GM12878 (cell line): ENCODE measurements at places on chromosomes 4 and X. TPM values are rescaled to one million over a fixed set of nuclear protein-coding genes. Genes with fewer than 3 reads are reported as not detected.

The GPR119 gene
- not detected in 2 replicates for total RNA-seq

- no peak for DNase-seq
Observed at GRCh38 chr4:169815606-169816005, 57.9 kb upstream of the HPF1 start.

- no peak for DNase-seq
Observed at GRCh38 chr4:14323191-14323590, 679.1 kb upstream of the CPEB2 start.

DNA sequence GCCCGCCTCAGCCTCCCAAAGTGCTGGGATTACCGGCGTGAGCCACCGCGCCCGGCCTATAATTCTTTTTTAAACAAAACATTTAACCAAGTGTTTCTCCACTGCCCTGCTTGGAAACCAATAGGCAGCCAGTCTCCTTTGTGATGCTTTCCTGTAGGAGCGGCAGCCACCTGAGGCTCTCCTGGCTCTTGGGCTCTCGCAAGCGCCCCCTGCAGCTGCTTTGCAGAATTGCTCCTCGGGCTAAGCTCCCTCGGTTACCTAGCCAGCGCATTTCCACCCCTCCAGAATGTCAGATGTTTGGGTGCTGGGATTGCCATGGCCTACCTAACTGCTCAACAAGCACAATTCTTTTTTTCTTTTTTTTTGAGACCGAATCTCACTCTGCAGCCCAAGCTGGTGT is 7.7 kb downstream of the S100P start:
- no peak for DNase-seq

DNA sequence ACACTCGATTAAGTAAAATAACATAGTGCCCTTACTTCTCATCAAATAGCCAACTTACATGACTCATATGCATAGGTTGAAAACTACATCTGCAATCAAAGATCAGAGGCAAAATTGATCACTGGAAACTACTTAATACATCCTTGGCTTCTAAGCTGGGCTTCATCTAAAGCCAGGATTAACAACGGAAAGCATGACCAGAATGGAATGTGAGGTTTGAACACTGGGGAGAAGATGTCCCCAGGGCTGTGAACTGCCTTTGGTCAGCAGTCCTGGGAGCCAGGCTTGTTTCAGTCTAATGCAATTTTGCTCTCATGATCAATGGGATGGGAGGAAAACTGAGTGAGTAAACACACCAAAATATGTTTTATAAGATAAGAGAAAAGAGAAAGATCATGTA is 192.5 kb upstream of the TTC29 start:
- DNase-seq = no peak

GRCh38 chr4:1869530-1870327 is 1.5 kb upstream of the NSD2 start:
- no peak for DNase-seq

The BMX gene
- total RNA-seq = not detected in 2 replicates

The MAGED4 gene
- not detected in 2 replicates for total RNA-seq

The TREX2 gene
- 0.80 and 1.1 TPM in 2 replicates for total RNA-seq

GRCh38 chr4:77010841-77011354 is 61.3 kb downstream of the SEPTIN11 start:
- no peak for DNase-seq

GRCh38 chr4:14749910-14750309 is 252.4 kb upstream of the CPEB2 start:
- no peak for DNase-seq

- DNase-seq = peak; percentile 79
Observed at GRCh38 chr4:37891260-37892159, 626 bp downstream of the TBC1D1 start.

DNA sequence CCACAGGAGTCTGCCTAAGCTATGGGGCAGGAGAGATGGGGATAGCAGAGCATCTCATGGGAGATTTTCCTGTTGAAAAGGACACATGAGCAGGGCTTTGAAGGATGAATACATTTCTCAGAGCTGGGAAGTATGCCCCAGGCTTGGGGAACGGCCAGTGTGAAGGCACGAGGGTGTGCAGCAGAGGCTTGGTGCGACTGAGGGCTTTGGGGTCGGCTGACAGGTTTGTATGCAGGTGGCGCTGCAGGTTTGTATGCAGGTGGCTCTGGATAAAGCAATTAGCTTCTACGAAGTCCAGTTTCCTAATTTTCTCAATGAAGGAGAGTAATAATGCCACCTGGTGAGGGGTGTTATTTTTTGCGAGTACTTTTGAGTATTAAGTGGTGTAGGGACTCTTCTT is 6.8 kb upstream of the KIAA0232 start:
- no peak for DNase-seq

- DNase-seq = no peak
Observed at GRCh38 chr4:157170321-157170720, 50.2 kb upstream of the GRIA2 start.

DNA sequence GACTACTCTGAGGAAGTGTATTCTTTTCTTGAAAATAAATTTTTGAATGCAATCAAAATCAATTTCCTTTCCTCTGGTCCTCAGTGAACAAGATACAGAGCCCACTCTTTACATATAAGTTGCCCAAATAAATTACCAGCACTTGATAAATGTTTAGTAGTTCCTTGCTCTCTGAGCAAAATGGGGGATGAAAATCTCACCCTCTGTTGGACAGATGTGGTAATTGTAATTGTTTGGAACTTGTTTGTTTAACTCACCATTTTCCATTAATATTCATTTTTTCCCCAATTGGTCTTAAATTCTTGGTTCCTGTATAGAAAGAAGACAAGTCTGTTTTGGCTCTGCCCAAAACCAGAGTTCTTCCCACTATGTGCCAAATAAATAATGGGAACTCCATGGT is 146.3 kb downstream of the LDB2 start:
- DNase-seq = no peak

- no peak for DNase-seq
Observed at GRCh38 chrX:1305411-1305810, 31.2 kb upstream of the IL3RA start.

DNA sequence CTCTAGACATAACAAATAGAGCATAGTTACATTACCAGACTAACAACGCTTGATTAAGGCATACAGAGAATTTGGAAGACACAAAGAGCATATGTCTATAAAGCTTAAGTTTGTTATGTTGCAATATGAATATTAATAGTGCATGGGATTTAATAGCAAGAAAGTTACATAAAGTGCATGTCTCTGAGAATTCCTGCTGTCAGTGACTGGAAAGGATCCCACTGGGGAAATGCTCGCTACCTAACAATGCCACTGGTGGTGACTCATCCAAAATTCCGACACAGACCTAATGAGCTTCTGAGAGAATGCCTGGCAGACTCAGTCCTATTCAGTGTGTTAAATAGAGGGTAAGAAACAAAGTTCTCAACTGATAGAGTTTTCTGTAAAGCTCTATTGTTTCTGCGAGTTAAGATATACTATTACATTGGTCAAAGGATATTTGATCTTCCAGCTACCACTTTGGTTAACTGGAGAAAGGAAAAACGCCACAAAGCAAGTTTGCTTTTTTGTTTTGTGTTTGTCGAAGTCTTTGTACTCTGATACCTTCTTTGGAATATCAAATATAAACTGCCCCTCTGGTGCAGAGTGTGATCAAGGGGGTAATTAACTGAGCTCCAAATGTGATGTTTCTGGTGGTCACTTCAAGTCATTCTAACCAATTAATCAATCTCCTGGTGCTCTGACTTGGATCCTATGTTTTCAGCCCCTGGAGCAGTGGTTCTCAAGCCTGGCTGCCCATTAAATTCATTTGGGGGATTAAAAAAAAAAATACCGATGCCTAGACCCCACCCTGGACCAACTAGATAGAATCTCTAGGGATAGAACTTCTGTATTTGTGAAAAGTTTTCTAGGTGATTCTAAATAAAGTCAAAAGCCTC is 107.9 kb downstream of the PALLD start:
- DNase-seq = no peak

DNA sequence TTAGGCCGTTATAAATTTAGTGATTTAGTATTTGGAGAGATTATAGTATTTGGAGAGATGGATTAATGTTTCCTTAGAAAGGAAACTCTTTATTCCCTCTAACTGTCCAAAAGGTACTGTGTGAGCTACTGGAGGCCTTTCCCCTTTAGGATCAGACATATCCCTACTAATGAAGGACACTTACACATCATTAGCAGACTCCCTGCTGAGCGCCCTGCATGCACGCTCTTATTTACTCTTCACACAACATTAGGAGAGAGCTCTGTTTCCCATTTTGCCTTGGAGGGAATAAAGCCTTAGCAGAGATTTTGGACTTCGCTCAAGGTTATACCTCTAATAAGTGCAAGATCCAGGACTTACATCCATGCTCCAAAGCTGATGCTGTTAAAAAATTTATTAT is 17.8 kb upstream of the STOX2 start:
- DNase-seq = no peak

The GAB3 gene
- total RNA-seq = 0.96 and 2.0 TPM in 2 replicates

GRCh38 chr4:123767806-123768205 is 371.2 kb downstream of the SPRY1 start:
- no peak for DNase-seq

DNA sequence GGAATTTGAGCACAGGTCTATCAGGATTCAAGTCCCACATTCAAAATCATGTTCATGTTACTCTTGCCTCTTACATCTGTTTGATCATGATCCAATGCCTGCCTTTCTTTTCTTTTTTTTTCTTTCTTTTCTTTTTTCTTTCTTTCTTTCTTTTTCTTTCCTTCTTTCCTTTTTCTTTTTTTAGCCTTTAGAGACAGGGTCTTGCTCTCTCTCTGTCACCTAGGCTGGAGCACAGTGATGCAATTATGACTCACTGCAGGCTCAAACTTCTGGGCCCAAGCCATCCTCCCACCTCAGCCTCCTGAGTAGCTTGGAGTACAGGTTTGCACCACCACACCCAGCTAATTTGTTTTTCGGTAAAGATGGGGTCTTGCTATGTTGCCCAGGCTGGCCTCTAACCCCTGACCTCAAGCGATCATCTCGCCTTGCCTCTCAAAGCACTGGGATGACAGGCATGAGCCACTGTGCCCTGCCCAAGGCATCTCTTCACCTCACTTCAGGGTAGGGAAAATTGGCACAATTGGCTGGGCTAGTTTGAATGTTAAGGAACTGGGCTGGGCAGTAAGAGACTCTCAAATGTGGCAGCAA is 359.2 kb downstream of the FBXW7 start:
- no peak for DNase-seq

DNA sequence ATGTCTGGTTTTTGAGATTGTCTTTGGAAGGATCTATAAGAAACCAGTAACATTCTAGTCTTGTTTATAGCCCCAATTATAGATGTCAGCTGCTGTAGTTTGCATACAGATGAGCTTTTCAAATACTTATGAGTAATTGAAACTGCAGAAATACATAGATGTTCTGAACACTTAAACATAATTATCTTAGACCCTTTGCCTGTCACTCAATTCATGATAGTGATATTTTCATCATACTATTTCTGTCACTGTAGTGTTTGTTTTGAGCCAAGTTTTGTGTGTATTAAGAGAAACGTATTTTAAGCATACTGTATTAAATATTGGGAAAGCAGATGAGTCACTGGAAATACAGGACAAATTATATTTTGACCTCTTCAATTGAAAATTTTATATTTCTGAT is 69.8 kb upstream of the SMARCA5 start:
- DNase-seq = no peak

DNA sequence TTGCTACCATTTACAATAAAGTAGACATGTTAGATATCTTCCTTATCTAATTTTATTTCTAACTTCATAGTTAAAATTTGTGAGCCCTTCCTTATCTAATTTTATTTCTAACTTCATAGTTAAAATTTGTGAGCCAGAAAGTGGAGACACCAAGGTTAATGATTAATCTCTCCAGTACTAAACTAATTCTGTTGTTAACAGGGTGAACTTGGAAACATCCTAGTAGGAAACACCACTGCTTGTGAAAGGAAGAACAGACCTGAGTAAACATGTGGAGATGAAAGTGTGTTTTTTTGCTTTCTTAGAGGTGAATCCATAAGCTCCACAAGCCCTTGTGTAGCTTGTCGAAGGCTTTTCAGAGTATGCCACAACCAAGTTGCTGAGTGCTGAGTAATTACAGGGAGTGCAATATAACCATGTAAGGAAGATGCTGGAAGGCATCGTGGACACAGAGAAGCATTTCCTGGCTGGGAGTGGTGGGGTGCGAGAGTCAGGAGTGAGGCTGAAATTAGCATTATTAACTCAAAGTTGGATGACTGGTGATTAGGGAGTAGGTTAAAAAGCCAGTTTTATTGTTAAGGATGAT is 118.6 kb upstream of the NEIL3 start:
- no peak for DNase-seq

- no peak for DNase-seq
Observed at GRCh38 chr4:732911-733630, 27.4 kb downstream of the PCGF3 start.

DNA sequence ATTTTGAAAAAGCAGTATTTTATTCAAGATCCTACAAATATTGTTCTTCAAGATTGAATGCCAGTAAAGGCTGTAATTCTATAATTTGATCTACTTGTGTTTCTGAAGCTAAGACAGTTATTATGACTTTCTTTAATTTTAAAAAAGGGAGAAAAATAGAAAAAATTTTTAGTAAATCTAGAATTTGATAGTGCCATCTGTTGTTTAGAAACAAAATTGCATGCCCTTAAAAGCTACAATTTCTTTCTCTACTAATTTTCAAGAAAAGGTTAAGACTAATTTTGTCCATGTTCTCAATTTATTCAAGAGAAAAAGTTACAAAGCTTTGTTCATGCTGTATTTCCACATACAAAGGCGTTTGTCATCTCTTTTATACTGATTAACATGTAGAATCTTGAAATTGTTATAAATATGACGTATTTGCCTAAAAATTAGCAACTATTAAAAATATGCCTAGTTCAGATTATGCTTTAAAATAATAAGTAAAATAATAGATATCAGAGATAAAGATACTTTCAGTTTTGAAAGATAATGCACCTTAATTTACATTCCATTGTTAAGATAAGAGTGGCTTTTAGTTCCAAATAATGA is 25.6 kb upstream of the MMRN1 start:
- no peak for DNase-seq

- no peak for DNase-seq
Observed at GRCh38 chr4:182288534-182288933, 45.3 kb downstream of the TENM3 start.

The SLC4A4 gene
- 0.32 and 0.44 TPM in 2 replicates for total RNA-seq

The TMEM184C gene
- total RNA-seq = 18.6 and 20.9 TPM in 2 replicates

The BMP3 gene
- 0.90 and 1.2 TPM in 2 replicates for total RNA-seq

- DNase-seq = no peak
Observed at GRCh38 chrX:31832263-31832662, 760.4 kb upstream of the FTHL17 start.

DNA sequence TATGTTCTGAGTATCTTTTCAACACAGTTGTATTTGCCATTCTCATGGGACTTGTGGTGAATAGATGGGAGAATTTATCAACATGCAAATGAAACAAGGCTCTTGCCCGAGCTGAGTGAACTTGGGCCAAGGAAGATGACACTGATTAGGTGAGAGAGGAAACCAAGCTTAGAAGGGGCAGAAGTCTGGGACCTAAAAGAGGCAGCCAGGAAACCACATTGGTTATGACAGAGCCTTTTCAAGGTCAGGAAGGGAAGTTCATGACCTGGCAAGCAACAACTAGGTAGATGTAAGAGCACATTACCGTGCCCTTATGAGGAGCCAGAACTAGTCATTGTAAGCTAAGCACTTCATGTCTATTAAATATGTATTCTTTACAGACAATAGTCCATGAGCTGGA is 590.3 kb downstream of the PACRGL start:
- no peak for DNase-seq

The PUDP gene
- 51.6 and 58.6 TPM in 2 replicates for total RNA-seq

- DNase-seq = no peak
Observed at GRCh38 chrX:81238166-81238565, 36.3 kb downstream of the SH3BGRL start.
